Posterior cingulate gyrus (tissue), 11 donors: ENCODE measurements at places on chromosomes 2 and 18.

- DNase-seq = peak; percentile 72
Measured at GRCh38 chr2:96869822-96870625, at the start of gene SEMA4C. TSS of gene SEMA4C (minus strand) at chr2:96870080. CDS start at chr2:96867886, 2,194 bp downstream.

- no peak for DNase-seq
Measured at GRCh38 chr2:179348906-179349305, 84.3 kb upstream of the SESTD1 start.

DNA sequence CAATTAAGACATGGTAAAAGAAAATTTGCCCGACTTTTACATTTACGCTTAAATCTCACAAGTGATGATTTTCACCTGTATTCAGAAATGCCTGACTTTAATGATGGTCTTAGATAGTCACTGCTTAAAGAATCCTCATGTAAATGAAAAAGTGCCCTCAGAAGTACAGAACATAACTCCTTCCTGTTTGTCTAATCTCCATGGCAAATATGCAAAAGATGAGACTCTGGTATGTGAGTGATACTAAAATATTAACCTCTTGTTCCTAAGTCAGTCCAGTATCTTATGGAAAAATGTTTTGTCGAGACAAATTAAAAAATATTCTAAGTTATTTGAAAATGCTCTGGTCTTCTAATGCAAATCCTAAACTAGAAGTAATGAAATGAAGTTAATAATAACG lies 29.2 kb downstream of the KCTD1 start:
- no peak for DNase-seq

DNA sequence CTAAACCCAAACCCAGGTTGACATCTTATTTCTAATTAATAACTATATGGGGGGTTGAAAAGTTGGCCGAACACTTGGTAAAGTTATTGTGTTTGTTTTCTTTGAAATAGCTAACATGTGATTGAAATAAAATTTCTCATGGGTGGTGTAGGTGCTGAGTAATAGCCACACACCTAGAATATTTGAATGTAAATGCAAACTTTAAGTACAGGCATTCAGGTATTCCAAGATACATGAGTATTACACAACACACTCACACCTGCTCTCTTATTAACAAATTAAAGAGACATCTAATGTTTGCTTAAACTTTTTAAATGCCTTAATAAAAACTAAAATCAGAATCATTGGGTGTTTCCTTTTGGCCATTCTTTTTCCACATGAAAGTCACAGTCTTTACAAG lies 165.5 kb downstream of the EHBP1 start:
- no peak for DNase-seq

- no peak for DNase-seq
Measured at GRCh38 chr2:138115666-138116065, 151.4 kb downstream of the HNMT start.

DNA sequence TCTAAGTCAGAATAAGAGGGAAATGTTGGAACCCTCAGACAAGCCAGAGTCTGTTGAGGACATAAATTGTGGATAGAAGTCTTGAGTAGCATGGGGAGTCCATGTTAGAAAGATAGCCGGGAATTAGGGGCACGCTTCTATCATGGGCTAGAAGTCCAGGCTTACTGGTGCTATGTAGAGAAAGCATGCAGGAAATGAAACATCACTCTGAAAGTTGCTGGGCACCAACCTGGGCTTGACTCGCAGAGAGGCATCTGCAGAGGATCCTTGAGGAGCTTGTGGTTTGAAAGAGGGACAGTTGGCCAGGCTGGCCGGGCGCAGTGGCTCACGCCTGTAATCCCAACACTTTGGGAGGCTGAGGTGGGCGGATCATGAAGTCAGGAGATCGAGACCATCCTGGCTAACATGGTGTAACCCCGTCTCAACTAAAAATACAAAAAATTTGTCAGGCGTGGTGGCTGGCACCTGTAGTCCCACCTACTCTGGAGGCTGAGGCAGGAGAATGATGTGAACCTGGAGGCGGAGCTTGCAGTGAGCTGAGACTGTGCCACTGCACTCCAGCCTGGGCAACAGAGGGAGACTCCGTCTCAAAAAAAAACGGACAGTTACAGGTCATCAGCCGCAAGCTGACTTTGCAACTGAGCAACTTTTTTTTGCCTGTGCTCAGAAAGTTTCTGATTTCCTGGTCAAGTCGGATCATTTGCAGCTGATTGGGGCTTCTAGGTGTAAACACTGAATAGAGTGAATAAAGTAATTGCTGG lies 24.9 kb downstream of the CERS6 start:
- no peak for DNase-seq
